Activated CD8-positive, alpha-beta memory T cell treated with anti-CD3 and anti-CD28 coated beads for 48 hours (primary cell): ENCODE measurements at places on chromosomes 2 and 18.

GRCh38 chr2:70962885-70963878 is 15.2 kb upstream of the ANKRD53 start:
- DNase-seq = no peak

DNA sequence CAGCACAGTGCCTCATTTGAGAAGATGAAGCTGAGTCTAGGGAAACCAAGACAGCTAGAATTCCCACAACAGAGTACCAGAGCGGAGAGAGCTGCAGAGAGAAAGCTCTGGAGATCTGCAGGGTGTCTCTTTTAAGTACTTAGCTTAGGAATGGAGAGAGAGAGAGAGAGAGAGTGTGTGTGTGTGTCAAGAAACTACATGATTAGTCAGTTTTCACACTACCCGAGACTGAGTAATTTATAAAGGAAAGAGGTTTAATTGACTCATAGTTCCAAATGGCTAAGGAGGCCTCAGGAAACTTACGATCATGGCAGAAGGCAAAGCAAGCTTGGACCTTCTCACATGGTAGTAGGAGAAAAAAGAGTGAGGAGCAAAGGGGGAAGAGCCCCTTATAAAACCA is 64.0 kb downstream of the HIBCH start:
- DNase-seq = no peak

DNA sequence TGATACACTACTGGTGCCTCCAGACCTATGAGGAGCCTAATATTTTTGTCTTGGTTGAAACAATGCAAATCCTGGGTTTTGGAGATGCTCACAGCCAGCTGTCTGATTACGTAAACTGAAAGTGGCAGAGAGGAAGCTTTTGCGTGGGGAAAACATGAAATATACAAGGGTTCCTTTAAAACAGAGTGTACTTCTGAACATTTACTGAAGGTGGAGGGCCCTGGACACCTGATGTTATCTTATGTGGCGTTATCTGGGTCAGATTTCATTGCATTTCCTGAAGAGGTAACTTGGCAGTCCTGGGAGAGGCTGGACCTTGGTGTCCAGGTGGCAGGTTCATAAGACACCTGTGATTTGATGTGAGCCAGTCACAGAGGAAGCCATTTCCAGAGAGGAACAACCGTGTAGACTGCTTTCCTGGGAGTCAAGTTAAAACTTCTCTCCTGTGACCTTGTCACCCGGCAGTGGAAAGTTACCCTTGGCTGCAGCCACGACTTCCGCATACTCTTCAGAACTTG is 105.0 kb downstream of the NEDD4L start:
- no peak for DNase-seq

- no peak for DNase-seq
Observed at GRCh38 chr2:104033399-104033798, 820.5 kb upstream of the POU3F3 start.

GRCh38 chr2:175476948-175477347 is 295.4 kb upstream of the ATP5MC3 start:
- DNase-seq = no peak

GRCh38 chr2:12722447-12723316 is 5.9 kb downstream of the TRIB2 start:
- DNase-seq = no peak

DNA sequence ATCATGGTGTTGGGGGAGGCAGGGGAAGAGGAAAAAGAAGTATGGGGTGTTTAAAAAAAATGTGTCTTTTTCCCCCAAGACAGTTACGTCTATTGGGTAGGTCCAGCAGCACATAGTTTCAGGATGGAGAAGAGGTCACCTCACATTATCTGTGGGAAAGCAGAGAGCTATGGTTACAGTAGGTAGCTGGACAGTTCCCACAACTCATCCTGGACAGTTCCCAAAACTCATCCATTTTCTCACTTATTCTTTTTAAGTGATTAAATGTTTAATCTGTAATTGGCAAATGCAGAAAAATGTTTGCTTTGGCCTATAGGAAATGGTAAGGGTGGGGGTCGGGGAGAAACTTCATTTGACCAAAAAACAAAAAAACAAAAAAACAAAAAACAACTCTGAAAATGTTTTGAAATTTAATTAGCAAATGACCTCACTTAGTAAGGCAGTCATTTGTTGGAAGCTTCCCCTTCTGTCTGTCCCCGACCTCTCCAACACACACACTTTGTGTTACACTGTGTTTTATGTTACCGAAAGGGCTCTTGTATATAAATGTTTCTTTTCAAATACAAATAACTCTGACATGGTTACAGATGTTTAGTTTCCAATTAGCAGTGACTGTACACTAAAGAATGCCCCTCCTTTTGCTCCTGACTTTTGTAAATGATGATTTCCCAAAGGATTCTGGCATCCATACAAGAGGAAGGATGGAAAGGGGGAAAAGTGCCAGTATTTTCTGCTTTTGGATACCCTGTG is 173.3 kb upstream of the ZFP36L2 start:
- DNase-seq = no peak

- no peak for DNase-seq
Observed at GRCh38 chr2:185567940-185568339, 170.7 kb upstream of the FSIP2 start.

GRCh38 chr2:159152128-159152778 is 134.2 kb downstream of the WDSUB1 start:
- no peak for DNase-seq

DNA sequence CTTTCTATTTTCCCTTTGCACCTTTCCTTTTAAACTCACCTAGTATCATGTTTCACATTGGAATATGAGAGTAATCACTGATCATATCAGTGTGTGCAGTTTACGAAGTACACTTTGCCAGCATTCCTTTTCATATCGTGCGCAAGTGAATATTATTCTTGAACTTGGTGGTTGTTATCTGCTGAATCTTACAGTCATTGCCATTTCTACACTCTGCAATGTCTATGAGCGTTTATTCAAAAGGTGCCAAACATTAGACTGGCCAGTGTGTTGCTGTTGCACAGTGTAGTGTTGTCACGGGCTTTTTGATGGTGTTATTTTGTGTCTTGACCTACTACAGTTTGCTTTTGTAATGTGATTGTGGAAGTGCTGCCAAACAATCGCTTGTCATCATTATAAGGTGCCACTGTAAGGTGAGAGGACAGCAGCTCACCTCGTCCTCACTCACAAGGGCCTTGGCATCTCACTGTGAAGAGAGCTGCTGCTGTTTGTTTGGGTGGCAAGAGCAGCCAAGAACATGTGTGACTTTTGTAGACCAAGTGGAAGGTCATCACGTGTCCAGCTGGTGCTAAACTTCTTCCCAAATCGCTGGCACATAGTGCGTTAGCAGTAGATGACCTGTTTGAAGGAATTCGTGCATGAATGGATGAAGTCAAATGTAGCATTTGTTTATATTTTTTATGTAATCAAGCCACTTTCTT is 113.3 kb downstream of the MYO1B start:
- no peak for DNase-seq

DNA sequence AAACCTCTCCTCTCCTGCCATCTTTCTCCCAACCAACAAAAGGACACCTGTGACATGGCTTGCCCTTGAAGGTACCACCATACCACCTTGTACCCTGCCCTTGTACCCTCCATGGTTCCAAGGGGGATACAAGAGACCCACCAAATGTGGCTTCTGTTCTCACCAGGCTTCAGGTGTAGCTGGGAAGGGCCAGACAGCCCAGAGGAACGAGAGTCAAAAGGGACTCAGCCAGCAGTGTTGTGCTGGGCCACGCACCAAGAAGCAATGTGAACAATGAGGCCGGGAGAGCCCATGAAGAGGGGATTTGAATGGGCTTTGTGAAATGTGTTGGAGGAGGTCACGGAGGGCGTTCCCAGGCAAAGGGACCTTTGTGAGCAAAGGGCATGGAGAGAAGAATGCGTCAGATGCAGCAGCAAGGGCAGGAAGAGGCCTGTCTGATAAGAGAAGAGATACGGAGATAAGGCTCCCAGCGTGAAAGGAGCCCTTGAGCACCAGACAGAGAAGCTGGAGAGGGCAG is 48.6 kb downstream of the PLB1 start:
- no peak for DNase-seq

- no peak for DNase-seq
Observed at GRCh38 chr2:39095624-39096023, 25.2 kb downstream of the SOS1 start.

DNA sequence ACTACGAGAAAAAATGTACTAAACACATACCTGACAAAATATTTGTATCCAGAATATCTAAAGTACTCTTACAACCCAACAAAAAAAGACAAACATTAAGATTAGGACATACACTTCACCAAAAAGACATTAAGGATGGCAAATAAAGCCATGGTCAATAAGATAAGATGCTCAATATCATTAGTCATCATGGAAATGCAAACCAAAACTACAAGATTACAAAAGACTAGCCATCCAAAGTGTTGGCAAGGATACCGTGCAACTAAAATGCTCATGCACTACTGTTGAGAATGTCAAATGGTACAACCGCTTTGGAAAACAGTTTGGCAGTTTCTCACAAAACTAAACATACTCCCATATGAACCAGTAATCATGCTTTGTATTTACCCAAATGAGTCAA is 29.7 kb downstream of the MAP3K2 start:
- DNase-seq = no peak

DNA sequence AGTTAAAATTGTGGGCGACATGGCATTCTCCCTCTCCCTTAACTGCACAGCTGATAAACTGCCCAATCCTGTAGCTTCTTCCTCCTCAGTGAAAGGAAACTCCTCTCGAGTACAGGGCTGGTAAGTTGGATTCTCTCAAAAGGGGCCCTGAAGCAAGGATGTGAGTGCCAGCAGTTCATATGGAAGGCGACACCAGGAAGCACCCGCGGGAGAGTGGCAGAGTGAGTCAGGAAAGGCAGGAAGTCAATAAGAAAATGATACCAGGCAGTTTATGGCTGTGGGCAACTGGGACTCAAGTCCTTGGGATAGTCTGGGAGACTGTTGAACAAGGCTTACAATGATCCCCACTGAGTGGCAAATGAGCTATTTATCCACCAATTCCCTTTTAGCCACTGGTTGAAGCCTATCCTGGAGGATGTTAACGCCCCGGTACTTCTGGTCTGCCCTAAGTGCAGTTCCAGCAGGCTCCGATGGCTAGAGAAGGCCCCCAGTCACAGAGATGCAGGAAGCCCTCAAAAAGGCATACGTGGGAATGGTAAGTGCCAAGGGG is 34.8 kb downstream of the ABHD3 start:
- no peak for DNase-seq

GRCh38 chr18:75125382-75126331 is 83.3 kb downstream of the PTGR3 start:
- DNase-seq = no peak

DNA sequence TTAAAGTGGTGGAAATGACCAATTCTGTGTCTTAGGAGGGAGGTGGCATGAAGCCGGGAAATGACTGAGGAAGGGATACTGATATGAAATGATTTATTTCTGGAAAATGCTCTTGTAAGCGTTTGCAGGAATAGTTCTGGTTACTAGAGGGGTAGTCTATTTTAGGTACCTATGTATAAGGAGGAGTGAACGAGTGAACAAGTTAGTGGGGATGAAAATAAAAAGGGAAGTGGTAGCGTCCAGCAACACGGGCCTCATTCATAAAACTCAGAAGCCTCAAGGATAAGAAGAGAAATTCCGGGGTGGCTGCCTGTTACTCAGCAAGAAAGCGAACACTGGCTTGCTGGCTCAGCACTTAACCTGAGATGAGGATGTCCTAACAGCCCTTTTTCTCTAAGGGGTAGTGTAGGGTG is 303.3 kb downstream of the NCKAP5 start:
- no peak for DNase-seq
